ENCODE measurements at places on chromosomes 16 and 17.

DNA sequence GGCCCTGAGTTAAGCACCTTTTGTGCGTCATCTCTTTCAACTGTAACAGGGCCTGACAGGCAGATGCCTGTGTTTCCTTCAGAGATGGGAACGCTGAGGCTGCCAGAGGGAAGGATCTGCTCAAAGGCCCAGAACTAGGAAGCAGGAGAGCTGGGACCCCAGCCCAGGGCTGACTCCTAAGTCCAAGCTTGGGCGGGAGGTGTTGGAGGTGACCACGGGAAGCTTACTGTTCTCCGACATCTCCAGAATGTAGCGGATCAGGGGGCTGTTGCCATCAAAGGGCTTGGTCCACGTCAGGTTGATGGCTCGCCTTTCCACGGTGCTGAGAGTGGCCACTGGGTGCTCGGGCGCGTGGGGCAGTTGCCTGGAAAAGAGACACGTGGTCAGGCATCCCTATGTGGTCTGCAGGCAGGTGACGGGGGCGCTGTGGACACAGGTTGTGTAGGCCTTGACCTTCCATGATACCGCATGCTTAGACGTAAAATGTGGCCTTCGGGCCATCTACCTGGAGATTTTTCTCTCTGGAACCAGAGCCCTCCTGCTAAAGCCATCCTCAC, 111.4 kb upstream of the CDC42EP4 start:
- no peak for DNase-seq

DNA sequence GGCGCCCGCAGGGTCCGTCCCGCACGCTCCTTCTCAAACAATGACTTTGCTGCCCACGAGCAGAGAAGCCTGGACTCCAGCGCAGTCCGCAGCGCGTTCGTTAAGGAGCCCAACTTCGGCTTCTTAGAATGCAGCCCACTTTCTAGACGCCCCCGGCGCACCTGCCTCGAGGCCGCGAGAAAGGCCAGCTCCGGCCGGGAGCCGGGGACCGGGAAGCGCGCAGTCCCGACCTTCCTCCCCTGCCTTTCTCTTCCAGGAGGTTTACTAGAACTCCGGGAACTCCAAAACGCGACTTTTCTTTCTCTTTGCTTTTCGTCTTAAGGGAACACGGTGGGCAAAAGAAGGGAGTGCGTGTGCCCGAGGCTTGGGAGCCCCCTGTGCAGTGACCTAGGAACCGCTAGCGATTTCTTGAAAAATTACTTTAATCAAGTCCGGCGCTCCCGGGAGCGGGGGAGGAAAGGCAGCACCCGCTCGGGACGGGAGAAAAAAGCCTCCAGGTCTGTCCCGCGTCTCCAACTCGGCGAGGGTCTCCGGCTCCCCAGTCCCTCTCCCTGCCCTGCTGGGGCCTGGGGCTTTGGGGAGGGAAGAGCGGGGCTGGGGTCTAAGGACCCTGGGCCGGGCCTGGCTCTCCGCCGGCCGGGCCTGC, 2.6 kb downstream of the HNF1B start:
- DNase-seq: no peak

- no peak for DNase-seq
These were observed 160.1 kb upstream of the KIF2B start for GRCh38 chr17:53662608-53663007.

GRCh38 chr17:39634384-39634871, 2.5 kb upstream of the STARD3 start:
- no peak for DNase-seq

GRCh38 chr16:7140899-7141298, 191.7 kb upstream of the RBFOX1 start:
- no peak for DNase-seq

DNA sequence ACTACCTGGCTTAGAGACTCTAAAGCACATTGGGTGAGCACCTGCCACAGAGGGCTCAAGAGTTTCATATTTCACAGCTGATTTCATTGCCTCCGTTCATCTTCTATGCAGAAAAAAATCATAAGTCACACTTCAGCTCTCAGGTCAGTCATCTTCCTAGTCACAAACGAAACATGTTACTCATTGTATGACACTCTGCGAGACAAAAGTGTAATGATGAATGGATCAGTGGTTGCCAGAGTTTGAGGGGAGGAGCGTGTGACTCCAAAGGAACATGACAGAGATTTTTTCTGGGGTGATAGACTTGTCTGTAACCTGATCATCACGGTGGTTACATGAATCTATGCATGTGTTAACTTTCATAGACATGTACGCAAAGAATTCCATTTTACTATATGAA, 195.2 kb upstream of the CNTNAP4 start:
- no peak for DNase-seq

GRCh38 chr16:15443753-15444152, 9.4 kb downstream of the BMERB1 start:
- no peak for DNase-seq

DNA sequence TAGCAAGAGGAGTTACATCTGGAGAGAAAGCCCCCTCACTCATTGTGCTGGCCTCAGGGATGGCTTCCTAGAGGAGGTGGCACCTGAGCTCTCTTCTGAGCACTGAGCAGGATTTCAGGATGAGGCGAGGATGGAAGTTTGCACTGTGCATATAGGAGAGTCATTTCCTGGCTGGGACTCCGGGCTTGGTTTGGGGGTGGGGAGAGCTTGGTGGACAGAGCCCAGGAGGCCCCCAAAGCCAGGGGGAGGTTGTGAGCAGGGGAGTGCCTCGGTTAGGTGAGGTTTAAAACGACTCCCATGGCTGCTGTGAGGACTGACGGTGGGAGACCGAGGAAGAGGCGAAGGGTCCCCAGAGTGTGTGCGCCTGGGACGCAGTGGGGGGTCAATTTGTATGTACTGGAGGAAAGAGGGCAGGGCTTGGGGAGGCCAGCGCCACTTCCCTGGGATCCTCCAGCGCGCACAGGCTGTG, 1.2 kb downstream of the CAMKK1 start:
- DNase-seq: no peak

DNA sequence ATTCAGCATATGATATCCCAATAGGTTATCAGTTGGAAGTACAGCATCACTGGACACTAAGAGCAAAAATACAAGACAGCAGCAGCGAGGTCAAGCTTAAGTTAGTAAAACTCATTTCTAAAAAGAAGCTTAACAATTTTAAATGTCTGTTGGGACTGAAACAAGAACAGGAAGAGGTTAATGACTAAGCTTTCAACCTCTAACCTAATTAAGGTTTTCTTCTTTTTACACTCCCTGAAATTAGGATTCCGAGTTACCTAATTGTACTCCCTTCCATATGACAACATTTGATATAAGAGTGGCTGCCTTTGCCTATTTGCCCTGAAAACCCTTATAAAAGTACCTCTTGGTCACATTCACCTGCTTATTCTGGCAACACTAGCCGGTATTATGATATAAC, 34.3 kb downstream of the CPSF4L start:
- DNase-seq: no peak

DNA sequence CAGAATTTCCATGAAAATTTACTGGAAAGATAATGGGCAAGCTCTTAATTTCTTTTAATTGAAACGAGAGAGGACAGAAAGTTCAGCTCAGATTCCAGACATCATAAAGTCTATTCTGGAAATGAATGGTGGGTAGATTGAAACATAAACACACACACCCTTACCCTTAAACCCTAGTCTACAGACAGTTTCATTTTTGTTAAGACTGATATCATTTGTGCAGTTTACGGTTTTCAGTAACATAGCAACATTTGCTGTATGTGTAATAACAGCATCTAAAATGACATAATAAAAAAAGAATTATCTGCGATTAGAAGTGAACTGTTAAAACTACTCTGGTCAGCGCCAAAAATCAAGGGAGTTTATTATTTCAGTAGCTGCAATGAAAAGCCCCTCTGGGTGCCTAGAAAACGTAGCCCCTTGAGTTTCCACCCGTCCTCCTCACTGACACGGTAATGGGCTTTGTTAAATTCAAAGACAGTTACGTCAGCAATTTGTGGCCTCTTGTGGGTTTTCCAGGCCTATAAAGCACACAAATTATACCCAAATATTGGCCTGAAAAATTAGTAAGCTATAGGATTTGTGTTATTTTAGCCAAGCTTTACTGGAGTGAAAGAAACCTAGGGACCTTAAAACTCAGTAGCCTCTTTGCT, 520.6 kb upstream of the SOX9 start:
- no peak for DNase-seq

DNA sequence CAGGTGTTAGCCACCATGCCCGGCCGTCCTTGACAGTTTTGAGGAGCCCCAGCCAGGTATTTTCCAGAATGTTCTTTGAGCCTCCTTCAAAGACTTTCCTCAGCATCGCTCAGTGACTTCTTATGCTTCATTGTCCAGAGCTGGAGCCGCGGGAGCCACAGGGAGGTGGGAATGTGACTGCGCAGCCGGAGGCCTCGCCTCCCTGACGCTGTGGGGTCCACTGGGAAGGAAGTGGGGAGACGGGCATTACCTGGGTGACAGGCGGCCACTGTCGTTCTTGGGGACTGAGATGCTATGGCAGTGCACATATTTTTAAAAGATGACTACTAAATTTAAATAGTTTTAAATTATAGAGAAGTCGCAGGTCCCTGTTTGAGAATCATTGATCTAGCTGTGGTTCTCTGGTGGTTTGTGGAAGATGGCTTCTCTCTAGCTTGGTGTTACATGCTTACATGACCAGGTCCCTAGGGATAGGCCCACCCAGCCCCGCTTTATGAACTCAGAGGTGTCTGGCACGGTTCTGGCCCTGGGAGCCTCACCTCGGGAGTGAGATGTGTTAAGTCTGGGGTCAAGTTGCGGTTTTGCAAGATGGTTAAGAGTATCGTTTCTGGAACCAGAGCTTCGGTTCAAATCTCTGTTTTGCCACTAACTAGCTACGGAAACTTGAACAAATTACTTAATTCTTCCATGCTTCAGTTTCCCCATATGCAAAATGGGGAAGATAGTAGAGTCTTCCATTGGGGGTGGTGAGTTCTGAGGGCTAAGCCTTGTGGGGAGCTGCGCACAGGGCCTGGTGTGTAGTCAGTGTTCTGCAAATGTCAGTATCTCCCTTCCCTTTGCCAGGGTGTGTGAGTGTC, 53.0 kb downstream of the ATP2C2 start:
- no peak for DNase-seq

GRCh38 chr17:18031955-18032354, 7.0 kb downstream of the ATPAF2 start:
- DNase-seq: no peak

- no peak for DNase-seq
These were observed 54.5 kb downstream of the TK2 start for GRCh38 chr16:66495440-66495839.

DNA sequence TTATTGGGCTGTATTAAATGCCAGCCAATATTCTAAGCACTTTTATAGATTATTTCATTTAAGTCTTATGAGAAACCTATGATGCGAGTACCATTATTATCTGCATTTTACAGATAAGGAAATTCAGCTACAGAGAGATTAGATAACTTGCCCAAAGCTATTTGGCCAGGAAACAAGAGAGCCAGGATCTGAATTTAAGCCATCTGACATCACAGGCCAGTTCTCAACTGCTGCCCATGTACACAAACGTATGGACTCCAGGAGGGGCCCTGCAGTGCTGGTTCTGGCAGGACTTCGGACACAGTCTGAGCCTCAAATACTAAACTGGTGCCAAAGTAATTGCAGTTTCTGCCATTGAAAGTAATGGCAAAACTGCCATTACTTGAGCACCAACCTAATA, 40.2 kb downstream of the CPPED1 start:
- DNase-seq: no peak

- DNase-seq: no peak
These were observed 15.5 kb downstream of the NEUROD2 start for GRCh38 chr17:39591958-39592954.

DNA sequence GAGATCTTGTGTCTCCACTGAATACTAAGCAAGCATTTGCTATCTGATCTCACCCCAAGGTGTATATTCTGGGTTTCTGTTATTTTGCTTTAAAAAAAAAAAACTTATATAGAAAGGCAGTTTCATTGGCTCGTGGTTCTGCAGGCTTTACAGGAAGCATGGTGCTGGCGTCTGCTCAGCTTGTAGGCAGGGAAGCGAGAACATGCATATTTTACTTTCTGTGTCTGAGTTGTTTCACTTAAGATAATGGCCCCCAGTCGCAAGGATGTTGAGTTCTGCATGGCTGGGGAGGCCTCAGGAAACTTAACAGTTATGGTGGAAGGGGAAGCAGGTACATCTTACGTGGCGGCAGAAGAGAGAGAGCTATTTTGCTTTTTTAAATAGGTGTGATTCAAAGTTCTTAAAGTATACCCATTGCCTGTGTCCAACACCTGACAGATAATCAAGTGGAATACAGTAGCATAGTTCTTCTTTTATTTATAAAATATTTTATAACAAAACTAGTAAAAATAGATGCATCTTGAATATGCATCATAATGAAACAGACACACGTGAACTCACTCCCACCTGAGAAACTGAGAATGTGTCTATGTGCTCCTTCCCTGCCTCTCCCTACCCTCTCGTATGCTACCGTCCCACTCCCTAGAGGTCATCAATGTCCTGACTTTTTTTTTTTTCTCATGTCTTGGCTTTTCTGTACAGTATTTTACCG, 15.4 kb upstream of the ARHGAP17 start:
- DNase-seq: no peak

GRCh38 chr17:4477255-4477791, 21.4 kb upstream of the SPNS2 start:
- DNase-seq: no peak

GRCh38 chr16:30655815-30656347, 2.4 kb upstream of the FBRS start:
- DNase-seq: no peak
